ENCODE measurements at places on chromosomes 3 and 15. TPM values are rescaled to one million over a fixed set of nuclear protein-coding genes. Genes with fewer than 3 reads are reported as not detected.
A peak's percentile ranks its signal among the peaks of the same experiment; 100 is the strongest.

Gene PLIN1
- total RNA-seq: 0.31 TPM

Gene GABRB3
- total RNA-seq: 1.7 TPM

Gene DYNLT2B
- 10.3 TPM for total RNA-seq

Gene MOBP
- total RNA-seq: not detected

Gene GP5
- 0.42 TPM for total RNA-seq

DNA sequence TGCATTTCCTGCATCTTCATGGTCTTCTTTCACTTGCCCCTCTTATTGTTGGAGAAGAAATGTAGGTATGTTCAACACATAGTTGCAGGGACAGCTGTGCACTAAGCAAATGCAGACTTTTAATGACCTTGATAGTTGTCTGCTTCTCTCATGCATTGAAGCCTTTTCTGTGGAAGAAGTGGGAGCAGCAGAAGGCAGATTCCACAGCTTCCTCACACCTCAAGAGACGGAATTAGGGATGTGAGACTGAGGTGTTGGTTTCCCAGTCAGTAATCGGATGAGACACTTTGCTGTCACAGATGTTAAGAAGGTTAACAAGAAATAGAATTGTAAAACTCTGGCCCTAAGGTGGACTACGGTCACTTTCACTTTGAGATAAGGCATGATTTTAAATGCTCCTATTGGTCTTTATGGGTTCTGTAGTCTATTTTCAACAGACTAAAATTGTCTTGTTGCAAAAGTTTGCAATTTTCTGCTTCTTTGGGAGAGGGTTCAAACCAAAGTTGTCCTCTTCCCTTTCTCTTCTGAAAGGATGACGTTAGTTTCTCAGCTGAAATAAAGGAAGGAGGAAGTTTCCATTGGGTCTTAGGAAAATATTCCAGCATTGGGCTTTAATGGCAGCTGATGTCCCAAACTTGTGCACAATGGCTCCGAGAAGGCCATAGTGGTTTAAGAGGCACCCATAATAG, 117.4 kb downstream of the LPP start:
- DNase-seq: no peak

- no peak for DNase-seq
These were observed 18.6 kb downstream of the FGD5 start for GRCh38 chr3:14837186-14837877.

DNA sequence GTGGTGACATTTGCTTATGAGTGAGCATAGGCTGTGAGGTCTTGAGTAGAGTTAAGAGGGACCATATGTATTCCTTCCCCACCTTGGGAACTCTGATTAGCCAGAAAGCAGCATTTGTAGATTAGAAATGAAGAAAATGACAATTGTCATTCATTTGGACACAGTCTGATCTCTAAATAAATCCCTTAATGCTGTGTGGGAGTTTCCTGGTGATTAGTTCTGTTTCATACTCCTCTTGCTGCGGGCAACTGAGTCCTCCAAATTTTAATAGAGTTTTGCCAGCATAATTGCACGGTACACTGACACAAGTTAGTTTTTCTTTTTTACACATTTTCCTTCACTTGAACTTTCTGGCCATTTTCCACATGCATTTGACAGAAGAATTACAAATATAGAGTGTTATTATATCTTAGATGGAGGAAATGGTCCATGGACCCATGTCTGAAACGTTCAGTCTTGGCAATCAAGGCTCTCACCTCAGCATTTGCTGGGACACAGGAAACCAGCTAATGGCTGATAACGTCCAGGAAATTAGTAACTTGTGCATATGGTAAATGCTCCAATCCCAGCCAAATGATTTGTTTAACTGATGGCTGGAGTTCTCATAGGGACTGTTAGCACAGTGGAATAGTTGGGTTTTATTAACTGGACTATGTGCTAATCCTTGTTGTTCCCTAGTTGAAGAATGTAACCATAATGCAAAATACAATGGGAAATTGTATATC, 321.2 kb downstream of the RBMS3 start:
- no peak for DNase-seq

DNA sequence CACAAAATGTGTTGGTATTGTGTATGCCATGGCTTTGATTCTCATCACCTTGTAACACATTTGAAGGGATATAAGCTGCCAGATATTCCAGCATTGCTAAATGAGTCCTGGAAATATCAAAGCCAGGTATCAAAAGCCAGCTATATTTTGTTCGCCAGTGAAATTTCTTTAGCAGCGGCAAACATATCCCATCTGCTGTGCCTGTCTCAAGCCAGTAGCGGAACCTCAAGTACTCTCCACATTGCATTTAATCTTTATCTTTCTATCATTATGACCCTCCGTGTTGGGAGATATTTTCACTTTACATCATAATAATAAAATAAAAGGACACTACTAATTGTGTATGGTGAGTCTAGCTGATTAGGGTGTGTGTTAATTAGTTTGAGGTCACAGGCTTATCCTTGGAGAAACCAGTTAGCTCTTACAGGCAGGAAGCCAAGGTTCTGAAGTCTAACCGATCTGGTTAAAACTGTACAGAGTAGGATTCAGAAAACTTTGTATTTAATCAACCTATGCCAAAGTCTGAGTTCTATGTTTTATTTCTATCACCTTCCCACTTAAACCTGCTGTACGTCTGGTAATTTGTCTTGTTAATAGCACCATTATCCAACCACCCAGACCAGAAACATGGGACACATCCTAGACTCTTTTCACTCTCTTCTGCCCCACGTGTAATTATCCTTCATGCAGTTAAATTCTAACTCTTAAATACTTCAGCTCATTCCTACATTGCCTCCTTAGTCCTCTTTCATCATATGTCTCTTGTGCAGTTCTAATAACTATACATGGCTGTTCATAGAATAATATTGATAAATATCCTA, 14.5 kb downstream of the TIPARP start:
- no peak for DNase-seq

DNA sequence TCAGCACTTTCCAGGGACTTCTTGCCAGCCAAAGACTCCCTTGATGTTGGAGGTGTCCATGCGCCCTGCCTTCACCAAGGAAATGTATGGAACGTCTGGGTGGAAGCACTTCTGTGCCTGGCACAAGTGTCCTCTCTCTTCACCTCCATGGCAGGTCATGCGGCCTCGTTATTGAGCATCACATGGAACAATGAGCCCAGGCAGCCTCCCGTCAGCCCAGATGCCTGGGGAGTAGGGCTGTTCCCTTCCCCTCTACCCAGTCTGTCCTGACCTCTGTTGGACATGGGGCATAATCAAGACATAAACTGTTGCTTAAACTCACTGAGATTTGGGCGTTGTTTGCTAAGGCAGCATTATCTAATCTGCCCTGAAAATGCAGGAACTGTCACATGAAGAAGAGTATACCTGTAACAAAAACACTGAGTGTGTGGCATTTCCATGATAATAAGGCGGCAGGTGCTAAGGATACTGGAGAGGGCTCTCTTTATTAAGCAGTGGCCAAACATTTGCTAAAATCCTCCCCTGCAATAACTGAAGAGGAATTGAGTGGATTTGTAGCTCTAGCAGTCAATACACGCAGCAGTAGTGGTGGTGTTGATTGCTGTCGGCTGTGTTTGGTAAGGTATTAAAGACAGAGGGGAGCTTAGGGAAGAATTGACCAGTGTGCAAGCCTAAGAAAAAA, 338.2 kb upstream of the ATP10A start:
- no peak for DNase-seq

- peak; percentile 37 for DNase-seq
These were observed 711.0 kb downstream of the MECOM start for GRCh38 chr3:168952551-168952950.

- DNase-seq: no peak
These were observed 124.8 kb downstream of the BDH1 start for GRCh38 chr3:197430934-197431333.

DNA sequence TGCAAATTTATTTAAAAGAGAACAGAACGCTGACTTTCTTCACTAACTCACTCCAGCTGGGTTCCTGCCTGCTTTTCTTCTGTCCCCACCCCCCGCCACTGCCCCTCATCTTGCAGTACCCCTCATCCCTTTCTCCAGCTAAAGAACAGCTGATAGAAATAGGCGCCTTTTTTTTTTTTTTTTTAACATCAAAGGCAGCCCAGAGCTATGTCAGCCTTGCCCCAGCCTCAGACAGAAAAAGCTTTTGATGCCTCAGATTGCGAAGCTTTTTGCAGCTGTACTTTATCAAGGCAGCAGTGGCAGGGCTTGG, 1.8 kb downstream of the CADPS start:
- no peak for DNase-seq

GRCh38 chr3:184748219-184749135, 36.6 kb upstream of the MAGEF1 start:
- peak; percentile 83 for DNase-seq

Measured in mammary epithelial cell (primary cell).